ENCODE measurements at places on chromosomes 16 and 17.
A peak's percentile ranks its signal among the peaks of the same experiment; 100 is the strongest.

DNA sequence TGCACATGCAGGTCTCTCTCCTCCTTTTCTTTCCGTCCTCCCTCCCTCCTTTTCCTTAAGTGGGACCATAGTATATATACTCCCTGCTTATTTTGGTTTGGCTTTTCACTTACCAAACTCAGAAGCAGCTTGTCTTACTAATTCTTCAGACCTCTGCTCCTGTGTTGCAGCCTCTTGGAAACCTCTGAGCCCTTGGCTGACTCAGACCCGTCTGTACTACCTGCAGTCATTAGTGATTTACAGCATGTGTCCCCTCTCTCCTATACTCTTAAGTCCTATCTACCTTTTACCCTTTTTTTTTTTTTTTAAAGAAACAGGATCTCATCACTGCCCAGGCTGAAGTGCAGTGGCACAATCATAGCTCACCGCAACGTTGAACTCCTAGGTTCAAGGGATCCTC lies 207.0 kb downstream of the STX8 start:
- peak; percentile 71 for DNase-seq

GRCh38 chr16:7004266-7004665 lies 328.4 kb upstream of the RBFOX1 start:
- DNase-seq: no peak

GRCh38 chr17:68290268-68290954 lies 516 bp downstream of the SLC16A6 start:
- DNase-seq: peak; percentile 76

DNA sequence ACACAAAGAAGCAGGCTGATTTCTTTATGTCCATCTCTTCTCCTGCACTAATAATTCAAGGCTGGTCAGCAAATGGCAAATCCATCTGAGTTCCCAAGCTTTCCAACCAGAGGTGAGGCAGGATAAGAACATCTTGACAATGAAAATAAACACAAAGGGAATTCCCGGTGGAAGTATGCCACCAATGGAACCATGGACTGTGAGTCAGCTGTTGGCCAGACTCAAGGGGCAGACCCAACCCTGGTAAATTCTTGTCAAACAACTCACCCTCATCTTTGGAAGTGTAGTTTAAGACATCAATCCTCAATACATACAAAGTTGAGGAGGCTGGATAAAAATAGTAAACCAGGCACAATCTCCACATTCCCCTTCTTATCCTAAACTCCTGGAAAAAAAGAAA lies 74.3 kb upstream of the CES5A start:
- DNase-seq: peak; percentile 66

All from islet precursor cell (in vitro differentiated cells).